ENCODE measurements at places on chromosomes 6 and 20. TPM values are rescaled to one million over a fixed set of nuclear protein-coding genes. Genes with fewer than 3 reads are reported as not detected.

Gene ZNF311
- total RNA-seq, result 0.25 TPM

DNA sequence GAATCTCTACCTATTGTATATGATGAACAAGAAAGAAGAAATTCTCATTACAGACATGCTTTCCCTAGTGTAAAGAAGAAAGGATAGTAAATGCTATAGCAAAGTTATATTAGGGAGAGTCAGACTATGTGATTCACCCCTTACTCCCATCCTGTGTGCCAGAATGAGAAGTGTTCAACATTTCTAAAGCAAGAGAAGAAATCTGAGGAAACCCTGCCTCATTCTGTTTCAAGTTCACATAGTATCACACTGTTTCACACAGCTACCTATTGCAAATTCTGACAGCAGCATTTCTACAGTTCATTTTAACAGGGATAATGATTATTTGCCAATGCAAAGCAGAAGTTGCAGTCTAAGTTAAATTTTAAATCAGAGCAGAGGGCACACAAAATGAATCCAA lies 267.2 kb upstream of the TCF21 start:
- no peak overlapping the region for H3K27ac ChIP-seq
- H3K4me3 ChIP-seq, result no peak overlapping the region
- no peaks in the 10 kb centered on the region for H3K36me3 ChIP-seq

- H3K36me3 ChIP-seq, result no peaks in the 10 kb centered on the region
- no peak overlapping the region for H3K27ac ChIP-seq
- H3K27me3 ChIP-seq, result no peaks in the 10 kb centered on the region
- no peak overlapping the region for H3K4me3 ChIP-seq
These were observed 18.9 kb upstream of the TRAM2 start for GRCh38 chr6:52595796-52596130.

DNA sequence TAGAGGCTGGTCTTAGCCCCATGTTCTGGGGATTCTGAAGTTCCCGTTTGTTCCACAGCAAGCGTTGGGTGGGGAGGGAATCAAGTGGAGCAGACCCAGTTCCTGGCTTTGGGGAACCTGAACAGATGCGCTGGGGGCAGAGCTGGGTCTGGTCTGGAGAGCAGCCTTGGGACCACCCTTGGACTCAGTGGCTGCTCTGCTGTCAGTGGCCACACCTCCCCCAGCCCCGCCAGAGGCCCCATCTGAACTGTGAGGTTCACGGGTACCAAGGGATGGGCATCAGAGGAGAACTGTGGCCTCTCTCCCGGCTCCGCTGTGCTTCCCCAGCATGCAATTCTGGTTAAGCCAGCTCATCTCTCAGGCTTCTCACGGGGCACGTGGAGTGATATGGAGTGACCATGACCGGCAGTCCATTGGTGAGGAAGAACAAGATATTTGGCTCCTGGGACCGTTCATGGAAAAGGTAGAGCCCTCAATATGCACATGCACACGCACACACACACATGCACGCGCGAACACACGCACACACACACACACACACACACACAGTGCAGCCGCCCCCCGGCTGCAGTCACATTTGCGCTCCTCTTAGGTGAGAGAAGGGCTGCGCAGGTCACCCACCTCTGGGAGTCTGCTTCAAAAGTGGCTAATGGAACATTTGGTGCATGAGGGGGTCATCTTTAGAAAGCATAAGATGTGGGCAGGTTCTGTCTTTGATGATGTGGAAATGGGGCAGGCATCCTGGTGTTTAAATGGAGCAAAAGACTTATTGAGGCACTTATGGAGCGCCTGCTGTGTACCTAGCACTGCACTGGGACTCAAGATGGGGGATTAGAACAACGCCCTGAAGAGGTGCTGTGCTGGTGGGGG lies 6.0 kb downstream of the DLGAP4 start:
- H3K27me3 ChIP-seq, result peaks cover 48% of the 10 kb centered on the region
- H3K36me3 ChIP-seq, result no peaks in the 10 kb centered on the region
- no peak for DNase-seq
- H3K27ac ChIP-seq, result no peak overlapping the region

GRCh38 chr6:91083211-91083610 lies 496.3 kb upstream of the MAP3K7 start:
- H3K27ac ChIP-seq, result no peak overlapping the region
- no peaks in the 10 kb centered on the region for H3K4me1 ChIP-seq
- H3K27me3 ChIP-seq, result no peaks in the 10 kb centered on the region
- no peak for DNase-seq

DNA sequence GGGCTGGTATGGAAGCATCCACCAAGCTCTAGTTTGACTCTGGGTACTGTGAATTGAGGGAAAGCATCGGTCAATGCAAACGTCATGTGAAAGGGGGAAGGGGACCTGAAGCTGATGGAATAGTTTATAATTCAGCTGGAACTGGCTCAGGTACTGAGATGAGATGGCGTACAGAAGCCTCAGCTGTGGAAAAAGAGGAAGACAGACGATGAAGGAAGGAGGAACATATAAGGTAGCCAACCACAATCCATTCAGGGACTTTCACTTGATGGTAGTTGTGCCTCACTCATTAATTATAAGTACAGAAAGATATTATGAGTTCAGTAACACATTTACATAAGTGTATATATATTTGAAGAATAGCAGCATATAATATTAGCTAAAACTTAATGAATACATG lies 2.7 kb downstream of the CALHM5 start:
- no peaks in the 10 kb centered on the region for H3K36me3 ChIP-seq
- H3K27ac ChIP-seq, result no peak overlapping the region
- DNase-seq, result no peak
- H3K4me1 ChIP-seq, result no peaks in the 10 kb centered on the region

DNA sequence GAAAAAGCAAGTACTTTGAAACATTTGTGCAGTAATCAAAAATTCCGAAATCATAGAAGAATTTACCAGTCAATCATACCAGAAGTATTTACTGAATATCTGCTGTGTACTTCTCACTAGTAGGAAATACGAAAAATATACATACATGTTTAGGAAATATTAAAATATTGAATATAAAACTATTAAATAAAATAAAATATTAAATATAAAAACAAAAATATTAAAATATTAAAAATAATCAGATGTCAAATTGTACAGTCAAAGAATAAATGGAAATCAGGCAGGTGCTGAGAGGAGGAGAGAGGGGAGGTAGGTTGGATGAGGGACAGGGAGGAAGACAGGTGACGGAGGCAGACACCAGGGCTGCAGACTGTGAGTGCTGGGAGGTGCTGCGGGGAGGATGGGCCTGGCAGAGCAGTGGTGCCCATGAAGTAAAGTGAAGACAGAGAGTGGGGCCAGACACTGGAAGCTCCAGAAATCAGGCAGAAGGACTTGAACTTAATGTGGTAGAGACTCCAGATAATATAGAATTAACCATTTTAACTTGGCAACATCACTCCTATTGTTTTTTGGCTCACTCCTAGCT lies 55.9 kb downstream of the PRKN start:
- no peaks in the 10 kb centered on the region for H3K27me3 ChIP-seq
- H3K36me3 ChIP-seq, result no peaks in the 10 kb centered on the region
- H3K4me1 ChIP-seq, result no peaks in the 10 kb centered on the region
- no peak overlapping the region for H3K27ac ChIP-seq
- no peak for DNase-seq
- H3K4me3 ChIP-seq, result no peak overlapping the region

DNA sequence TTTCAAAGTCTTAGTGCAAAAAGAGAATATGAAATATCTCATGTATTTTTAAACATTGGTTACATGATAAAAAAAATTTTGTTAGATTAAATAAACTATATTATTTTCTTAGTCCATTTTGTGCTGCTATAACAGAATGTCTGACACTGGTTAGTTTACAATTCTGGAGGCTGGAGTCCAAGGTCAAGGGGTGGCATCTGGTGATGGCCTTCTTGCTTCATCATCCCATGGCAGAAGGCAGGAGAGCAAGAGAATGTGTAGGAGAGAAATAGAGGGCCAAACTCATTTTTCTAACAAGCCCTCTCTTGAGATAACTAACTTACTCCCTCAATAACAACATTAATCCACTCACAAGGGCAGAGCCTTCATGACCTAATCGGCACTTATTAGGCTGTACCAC lies 11.5 kb upstream of the MCUR1 start:
- H3K4me1 ChIP-seq, result no peaks in the 10 kb centered on the region
- peaks cover 4% of the 10 kb centered on the region for H3K27me3 ChIP-seq
- H3K4me3 ChIP-seq, result no peak overlapping the region

Gene PKIB
- total RNA-seq, result 0.47 TPM

GRCh38 chr20:35823147-35823546 lies 51.3 kb downstream of the PHF20 start:
- H3K4me1 ChIP-seq, result peaks cover 14% of the 10 kb centered on the region
- H3K36me3 ChIP-seq, result peaks cover 27% of the 10 kb centered on the region
- H3K4me3 ChIP-seq, result no peak overlapping the region
- H3K27ac ChIP-seq, result no peak overlapping the region
- DNase-seq, result no peak

GRCh38 chr6:79671600-79672266 lies 40.6 kb downstream of the SH3BGRL2 start:
- DNase-seq, result peak; percentile 48
- H3K36me3 ChIP-seq, result no peaks in the 10 kb centered on the region
- no peaks in the 10 kb centered on the region for H3K27me3 ChIP-seq
- no peak overlapping the region for H3K4me3 ChIP-seq
- H3K4me1 ChIP-seq, result peaks cover 14% of the 10 kb centered on the region

DNA sequence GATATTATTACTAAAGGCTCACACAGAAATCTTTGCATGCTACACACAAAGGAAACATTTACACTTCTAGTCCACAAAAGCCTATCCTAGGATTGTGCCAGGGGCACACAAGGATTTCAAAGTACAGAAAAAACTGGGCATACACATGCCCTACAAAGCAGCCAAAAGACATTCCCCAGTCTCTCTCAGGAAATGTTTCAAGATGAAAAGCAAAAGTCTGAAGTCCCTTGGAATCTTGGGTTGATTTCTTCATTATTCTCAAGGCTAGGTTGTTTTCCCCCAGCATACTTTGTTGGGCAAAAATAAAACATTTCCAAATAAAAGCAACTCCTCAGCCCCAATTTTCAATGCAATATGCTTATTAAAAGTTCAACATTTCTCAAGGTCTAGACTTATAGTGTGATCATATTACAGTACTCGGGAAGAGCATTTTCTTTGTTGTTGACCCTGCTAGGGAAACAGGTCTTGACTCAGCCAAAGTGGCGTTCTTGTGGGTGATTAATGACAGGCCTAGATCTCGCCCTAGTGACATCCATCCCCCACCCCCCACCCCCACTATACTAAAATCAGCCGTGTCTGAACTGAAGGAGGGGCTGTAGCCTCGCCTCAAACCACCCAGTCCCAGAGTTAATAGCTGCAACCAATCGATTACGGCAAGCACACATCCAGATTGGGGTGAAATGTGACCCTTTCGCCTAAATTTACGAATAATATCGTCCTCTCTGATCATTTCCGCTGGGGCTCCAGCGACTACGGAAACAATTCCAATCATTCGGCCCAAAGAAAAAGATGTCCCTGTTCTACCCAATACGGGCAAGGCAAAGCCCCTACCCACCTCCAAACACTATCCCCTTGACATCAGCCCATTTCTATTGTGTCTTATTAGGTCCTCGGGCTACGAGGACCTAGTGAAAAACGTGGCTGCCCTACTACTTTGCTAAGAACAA lies 1.4 kb downstream of the AKIRIN2 start:
- DNase-seq, result peak; percentile 73
- peak overlapping the region; percentile 95 for H3K4me3 ChIP-seq
- H3K27ac ChIP-seq, result peak overlapping the region; percentile 87
- peaks cover 17% of the 10 kb centered on the region for H3K4me1 ChIP-seq
- no peaks in the 10 kb centered on the region for H3K27me3 ChIP-seq

- DNase-seq, result no peak
- peaks cover 22% of the 10 kb centered on the region for H3K27me3 ChIP-seq
- H3K4me3 ChIP-seq, result peak overlapping the region; percentile 14
- no peaks in the 10 kb centered on the region for H3K36me3 ChIP-seq
- no peak overlapping the region for H3K27ac ChIP-seq
- H3K4me1 ChIP-seq, result peaks cover 9% of the 10 kb centered on the region
These were observed 17.3 kb upstream of the ID1 start for GRCh38 chr20:31587545-31588389.

Gene PLN
- total RNA-seq, result not detected

DNA sequence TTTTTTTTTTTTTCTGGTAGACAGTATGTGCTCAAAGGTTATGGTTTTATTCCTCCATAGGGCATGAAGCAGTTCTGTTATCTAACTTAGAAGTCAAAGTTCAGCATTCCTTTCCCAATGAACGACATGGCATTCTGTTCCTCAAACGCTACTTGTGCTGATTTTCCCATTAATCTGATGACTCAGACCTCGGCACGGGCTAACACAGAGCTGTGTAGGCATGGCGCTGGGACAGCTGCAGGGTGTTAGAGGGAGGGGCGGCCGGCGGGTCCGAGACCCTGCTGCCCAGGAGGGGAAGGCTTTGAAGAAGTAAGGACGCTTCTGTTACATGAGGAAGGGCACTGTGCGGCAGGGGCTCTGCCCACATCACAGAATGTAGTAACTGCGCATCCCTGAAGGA lies 93.6 kb upstream of the AGPAT4 start:
- no peaks in the 10 kb centered on the region for H3K4me1 ChIP-seq
- no peak overlapping the region for H3K27ac ChIP-seq
- no peaks in the 10 kb centered on the region for H3K36me3 ChIP-seq
- H3K27me3 ChIP-seq, result no peaks in the 10 kb centered on the region
- no peak for DNase-seq
- no peak overlapping the region for H3K4me3 ChIP-seq

Gene CDH26
- total RNA-seq, result 1.1 TPM

DNA sequence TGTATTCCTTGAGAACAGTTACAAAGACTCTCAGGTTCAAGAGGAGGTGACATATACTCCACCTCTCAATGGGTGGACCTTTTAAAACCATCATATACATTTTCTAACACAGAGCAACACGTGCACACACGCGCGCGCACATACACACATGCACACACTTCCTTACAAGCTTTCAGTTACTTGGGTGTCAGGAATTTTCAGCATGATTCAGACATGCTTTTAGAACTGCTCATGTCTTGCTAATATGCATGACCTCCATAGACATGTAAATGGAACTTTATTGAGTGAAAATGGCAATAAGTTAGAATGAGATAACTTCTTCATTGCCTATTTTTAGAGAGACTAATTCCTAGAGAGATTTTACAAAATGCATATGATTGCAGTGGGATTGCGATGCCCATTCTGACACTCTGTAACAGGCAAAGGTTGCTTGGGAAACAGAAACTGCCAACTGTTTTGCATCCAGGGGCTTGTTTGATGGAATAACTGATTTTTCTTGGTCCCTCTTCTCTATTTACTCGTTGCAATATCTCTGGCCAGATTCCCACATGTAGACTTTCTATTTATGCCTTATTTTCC lies 531.4 kb upstream of the RNF217 start:
- no peak overlapping the region for H3K27ac ChIP-seq
- H3K36me3 ChIP-seq, result no peaks in the 10 kb centered on the region
- no peak for DNase-seq
- no peaks in the 10 kb centered on the region for H3K27me3 ChIP-seq

- H3K4me1 ChIP-seq, result peaks cover 28% of the 10 kb centered on the region
- no peak overlapping the region for H3K4me3 ChIP-seq
- no peak overlapping the region for H3K27ac ChIP-seq
- DNase-seq, result no peak
- no peaks in the 10 kb centered on the region for H3K36me3 ChIP-seq
These were observed 1.5 kb upstream of the NUDT3 start for GRCh38 chr6:34393966-34394305.

Gene KCNK17
- total RNA-seq, result not detected
